ENCODE measurements at places on chromosomes 2 and 18.

DNA sequence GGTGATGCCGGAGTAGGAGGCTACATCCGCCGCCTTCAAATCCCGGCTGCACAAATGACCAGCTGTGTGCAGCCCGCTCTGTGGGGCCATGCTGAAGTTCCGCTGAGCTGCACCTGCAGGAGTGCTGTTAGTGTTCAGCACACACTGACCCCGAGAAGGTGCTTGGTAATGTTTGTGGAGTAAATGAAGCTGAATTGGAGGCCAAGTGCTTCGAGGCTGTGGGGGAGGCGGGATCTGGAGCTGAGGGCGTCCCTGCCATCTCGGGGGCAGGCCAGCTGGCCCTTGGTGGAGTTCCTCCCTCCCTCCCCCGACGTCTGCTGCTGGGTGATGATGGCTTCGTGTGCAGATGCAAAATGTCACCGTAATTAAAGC, 23.2 kb downstream of the KCNF1 start:
- DNase-seq, result no peak

DNA sequence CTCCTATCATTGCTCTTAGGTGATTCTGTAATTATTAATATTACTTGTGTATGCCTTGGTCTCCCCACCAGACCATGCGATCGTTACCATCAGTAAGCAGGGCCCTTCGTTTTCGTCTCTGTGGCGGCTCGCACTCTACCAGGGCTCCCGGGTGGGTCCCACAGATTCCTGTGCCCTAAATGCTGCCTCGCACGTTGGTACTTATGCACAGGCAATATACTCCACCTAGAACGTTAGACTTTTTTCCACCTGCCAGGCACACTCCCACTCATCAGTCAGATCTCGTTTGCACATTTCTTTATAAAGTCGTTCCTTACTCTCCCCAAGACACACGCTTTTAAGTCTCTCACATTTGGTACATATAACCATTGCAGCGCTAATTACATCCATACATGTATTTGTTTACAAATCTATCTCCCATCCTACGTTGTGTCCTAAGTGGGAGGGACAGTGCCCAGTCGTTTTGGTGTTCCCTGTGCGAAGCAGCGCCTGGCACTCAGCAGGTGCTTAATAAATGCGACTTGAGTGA, 901 bp downstream of the FEZ2 start:
- no peak for DNase-seq

GRCh38 chr2:95377216-95378123, 25.0 kb upstream of the FAHD2A start:
- DNase-seq, result no peak

- DNase-seq, result no peak
Measured at GRCh38 chr2:118496870-118497611, 350.4 kb downstream of the EN1 start.

- DNase-seq, result no peak
Measured at GRCh38 chr2:229212241-229212640, 58.8 kb downstream of the PID1 start.

DNA sequence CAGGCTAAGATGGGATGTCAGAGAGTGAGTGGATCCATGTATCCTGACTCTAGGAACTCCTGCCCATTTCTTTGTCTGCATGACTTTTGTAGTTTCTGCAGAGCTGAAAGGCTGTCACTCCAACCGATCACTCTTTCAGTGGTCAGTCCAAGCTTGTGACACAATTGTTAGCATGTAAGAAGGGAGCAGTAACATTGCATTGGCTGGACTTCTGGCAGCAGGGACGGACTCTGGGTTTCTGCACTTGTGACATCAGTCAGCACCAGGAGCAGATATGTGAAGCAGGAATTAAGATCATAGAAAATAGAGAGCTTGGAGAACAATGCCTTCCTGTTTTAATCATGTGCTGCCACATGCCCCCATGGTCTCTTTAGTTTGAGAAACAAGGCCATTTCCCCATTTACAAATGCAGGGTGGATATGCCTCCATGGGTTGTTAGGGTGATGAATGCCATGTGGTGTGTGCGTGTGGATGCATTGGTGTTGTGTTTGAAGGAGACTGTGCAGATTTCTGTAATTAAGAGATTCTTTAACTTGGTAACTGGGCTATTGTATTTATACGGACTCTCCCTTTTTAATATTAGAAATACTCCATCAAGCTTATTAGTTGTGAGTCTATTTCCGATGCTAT, 214.3 kb upstream of the EPHA4 start:
- no peak for DNase-seq

GRCh38 chr2:162053808-162054155, 20.2 kb downstream of the DPP4 start:
- no peak for DNase-seq

DNA sequence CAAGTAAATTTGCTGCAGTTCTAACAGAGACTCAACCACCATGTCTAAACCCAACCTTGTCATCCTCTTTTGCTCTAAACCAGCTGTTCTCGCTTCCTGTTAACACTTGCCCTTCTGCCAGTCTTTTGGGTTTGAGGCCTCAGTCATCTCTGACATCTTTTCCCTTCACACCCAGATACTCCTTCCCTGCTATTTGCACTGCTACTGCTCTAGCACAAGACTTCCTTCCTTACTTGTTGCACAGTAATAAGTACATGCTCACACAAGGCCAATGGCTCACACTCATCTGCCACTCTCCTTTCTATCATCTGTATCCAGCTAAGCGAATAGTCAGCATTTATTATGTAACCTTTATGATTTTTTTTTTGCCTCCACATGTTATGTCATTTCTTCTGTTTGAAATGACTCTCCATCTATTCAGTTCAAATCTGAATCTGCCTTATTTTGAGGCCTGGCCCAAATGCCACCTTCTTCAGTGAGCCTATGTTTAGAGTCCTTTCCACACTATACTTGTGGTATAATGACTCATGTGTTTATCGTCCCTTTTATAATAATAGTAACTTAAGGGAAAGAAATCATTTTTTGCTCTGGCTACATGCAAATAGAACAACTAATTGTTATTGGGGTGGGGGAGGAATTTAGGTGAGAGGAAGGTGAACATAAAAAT, 22.5 kb upstream of the CDKL4 start:
- no peak for DNase-seq

DNA sequence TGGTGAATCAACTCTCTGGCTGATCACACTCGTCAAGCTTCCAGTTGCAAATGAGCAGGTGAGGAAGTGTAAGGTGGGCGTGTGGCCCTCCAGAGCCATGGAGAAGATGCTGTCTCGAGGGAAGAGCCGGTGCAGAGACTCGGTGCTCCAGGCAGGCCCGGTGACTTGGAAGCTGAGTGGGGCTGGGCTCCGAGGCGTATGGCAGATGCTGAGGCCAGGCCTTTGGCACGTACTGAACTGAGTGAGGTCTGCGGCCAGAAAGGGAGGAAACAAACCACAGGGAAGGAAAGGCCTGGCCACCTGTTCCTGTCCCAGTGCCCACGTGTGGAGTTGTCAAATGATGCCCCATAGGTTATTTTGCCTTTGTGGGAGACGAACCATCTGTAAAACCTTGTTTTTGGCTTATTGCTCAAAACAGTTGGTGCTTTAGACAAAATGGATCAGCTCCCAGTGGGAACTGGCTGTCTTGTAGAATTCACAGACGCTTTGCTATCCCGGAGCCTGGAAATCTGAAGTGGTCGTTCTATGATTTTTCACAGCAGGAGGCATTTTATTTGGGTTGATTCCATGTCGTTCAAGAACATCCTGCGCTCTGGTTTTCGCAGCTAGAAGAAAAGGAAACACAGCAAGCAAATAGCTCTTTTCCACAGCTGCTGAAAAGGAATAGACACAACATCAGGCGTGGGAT, 117.5 kb upstream of the TMEM18 start:
- DNase-seq, result no peak

DNA sequence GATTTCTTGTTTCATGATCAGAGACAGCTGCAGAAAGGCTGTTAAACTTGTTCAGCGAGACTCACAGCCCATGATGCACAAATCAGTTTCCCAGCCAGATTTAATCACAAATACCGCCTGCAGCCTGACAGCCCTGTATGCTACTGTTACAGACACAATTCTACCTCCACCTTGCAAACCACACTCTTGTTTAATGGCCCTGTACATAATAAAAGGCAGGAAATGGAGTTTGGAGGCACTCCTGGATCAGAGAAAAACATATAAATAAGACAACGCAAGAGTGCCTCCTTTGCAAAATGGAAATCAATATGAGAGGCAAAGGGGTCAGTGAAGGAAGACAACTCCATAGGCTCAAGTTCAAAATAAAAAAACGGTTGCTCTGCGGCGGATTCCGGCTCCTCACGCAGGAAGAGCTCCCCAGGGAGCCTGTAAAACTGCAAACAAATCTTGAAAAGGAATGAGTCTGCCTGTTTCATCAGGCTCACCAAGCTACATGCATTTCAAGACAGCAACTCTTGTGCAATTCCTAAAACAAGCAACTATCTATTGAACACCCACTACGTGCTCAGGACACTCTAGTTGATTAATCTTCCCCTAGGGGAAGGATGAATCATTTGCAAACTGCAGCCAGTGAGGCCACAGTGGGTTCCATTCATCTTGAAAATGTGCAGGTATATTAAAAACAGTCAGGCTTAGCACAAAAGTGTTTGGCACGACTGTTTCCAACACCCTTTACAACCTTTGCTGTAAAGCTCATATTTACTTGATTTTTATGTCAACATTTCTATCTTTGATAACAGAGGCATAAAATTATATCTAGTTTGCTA, 37.5 kb downstream of the TBC1D8 start:
- no peak for DNase-seq

DNA sequence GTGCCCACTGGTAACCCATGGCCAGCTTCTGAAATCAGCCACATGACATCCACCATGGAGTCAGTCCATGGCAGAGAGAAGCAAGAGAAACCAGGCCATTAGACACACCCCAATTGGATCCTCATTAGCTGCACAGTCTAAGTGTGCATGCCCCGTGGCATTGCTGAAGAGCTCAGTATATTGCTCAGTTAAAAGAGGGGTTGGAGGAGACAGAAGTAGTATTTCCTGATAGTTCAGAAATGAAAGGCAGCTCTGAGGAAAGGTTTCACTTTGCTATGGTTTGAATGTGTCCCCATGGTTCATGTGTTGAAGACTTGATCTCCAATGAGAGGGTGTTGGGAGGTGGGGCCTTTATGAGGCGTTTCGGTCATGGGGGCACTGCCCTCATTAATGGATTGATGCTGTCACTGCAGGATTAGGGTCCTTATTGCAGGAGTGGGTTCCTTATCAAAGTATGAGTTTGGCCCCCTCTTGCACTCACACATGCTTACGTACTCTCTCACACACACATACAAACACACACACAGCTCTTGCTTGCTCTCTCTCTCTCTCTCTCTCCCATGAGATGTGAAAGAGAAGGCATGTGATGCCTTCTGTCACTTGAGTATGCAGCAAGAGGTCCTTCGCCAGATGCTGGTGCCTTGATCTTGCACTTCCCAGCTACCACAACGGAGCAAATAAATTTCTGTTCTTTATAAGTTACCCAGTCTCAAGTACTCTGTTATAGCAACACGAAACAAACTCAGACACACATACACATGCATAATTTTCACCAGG, 58.0 kb downstream of the TMEM163 start:
- no peak for DNase-seq

- DNase-seq, result no peak
Measured at GRCh38 chr18:652131-652530, 5.3 kb upstream of the TYMS start.

DNA sequence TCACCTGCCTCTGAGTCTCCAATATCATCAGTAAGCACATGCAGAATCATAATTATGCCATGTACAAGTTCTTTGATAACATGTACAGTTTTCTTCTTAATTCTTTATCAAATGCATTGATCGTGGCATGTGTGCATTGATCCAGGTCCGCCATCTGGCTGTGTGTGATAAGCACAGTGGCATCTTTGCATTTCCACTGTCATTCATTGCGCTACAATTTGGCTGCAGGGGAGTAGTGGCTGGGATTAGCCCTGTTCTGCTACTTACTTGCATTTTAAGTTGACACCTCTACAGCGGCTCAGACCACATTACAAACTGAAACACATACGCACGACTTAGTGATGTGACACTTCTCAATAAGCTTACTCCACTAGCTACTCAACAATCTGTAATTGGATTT, 83.6 kb upstream of the OTX1 start:
- DNase-seq, result no peak

DNA sequence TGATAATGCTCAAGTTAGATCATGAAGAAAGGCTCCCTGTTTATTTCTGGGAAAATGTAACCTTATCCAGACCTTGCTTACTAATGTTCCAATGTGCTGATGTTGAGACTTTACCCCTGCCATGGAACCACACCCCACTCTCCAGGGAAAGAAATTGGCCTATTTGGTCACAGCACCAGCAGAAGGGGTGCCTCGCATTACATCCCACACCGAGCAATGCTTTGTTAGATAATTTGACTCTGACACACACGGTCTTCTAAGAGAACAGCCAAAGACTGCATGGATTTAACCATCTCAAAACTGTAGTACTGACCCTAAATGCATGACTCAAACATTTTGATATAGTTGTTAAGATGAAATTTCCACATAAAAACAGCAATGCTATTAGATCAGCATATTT, 152.1 kb upstream of the CCDC150 start:
- DNase-seq, result no peak

GRCh38 chr2:22198381-22199283, 1074.9 kb downstream of the TDRD15 start:
- no peak for DNase-seq

GRCh38 chr2:41782306-41783158, 265.3 kb upstream of the PKDCC start:
- DNase-seq, result no peak

DNA sequence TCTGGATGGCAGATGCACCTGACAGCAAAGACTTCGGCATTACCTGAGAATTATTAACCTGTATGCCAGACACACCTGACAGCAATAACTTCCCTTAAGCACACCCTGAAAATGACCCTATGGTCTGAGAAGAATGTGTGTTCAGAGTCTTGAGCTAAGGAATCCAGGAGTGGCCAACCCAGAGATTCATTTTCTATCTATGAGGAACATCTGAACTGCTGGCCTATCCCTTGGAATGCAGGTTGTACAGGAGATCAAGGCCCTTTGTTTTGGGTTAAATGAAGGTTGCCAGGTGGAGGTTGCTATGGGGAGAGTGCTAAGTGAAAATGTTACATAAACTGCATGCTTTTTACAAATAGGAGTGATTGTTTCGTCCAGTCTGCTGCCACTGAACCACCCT, 200.9 kb upstream of the MEIS1 start:
- no peak for DNase-seq

DNA sequence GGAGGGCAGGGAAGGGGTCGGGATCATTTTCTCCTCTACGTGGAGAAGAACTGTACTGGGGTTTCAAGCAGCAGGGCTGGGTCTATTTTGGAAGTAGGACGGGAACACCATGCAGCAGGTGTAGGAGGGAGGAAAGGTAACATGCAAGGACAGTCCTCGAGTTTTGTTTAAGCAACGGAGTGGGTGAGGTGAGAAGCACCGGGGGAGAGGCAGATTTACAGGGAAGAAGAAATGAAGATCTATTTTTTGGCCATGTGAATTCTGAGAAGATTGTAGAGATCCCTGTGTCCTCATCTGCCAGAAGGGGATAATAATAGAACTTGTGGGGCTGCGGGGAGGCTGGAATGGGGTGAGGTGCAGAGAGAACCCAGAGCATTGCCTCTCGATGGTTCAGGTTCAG, 85.6 kb downstream of the INPP5D start:
- no peak for DNase-seq

- DNase-seq, result no peak
Measured at GRCh38 chr2:37587817-37588216, 83.6 kb downstream of the CDC42EP3 start.
